ENCODE measurements at places on chromosomes 2 and 18.
A peak's percentile ranks its signal among the peaks of the same experiment; 100 is the strongest.

- DNase-seq = no peak
These were observed 11.4 kb upstream of the MBD2 start for GRCh38 chr18:54235871-54236270.

GRCh38 chr2:179751163-179751809 lies 110.1 kb downstream of the ZNF385B start:
- DNase-seq = peak; percentile 21

DNA sequence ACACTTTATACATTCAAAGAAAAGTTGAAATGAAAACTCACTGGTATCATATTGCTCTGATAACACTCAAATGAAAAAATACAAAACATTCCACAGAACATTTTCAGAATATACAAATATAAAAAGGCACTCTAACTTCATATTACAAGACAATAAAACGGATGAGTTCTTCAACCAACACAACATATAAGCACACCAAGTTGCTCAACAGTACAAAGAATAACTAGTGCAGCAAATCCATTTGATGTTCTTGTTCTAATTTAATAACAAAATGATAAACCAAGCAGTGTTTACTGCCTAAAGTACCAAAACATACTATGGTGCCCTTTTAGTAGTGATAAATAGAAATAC lies 60.8 kb upstream of the PGAP1 start:
- no peak for DNase-seq

DNA sequence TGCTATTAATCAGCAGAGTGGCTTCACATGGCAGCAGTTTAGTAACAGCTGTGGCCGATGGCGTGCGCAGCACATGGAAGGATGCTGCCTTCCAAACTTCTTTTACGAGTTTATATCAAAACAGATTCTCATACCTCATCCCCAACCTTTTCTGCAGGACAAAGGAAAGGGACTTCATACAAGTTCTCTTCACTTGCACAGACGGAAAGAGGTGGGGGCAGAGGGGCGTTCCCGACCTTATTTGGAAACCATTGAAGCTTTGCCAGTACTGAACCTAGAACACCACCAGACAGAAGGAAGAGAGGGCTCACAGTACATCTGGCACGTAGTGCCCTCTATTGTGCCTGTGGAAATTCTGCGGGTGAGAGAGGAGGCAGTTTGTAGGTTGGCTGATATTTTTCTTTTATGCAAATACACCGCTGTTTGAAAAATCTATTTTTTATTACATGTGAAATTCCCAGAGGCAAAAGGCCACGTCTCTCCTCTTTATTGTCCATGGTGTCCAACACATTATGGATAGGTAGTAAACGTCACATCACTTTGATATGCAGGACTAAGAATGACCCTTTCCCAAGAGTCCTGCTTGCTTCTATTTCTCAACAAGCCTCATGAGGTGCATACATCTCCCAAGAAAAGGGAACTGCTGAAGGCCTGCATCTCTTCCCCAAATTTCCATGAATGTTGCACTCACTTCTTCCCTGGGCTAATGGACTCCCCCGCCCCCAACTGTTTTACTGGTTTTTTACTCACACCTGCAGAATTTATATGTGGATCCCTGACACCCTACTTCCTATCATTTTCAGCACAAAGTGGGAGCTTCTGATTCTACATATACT lies 31.3 kb downstream of the COLEC12 start:
- peak; percentile 13 for DNase-seq

DNA sequence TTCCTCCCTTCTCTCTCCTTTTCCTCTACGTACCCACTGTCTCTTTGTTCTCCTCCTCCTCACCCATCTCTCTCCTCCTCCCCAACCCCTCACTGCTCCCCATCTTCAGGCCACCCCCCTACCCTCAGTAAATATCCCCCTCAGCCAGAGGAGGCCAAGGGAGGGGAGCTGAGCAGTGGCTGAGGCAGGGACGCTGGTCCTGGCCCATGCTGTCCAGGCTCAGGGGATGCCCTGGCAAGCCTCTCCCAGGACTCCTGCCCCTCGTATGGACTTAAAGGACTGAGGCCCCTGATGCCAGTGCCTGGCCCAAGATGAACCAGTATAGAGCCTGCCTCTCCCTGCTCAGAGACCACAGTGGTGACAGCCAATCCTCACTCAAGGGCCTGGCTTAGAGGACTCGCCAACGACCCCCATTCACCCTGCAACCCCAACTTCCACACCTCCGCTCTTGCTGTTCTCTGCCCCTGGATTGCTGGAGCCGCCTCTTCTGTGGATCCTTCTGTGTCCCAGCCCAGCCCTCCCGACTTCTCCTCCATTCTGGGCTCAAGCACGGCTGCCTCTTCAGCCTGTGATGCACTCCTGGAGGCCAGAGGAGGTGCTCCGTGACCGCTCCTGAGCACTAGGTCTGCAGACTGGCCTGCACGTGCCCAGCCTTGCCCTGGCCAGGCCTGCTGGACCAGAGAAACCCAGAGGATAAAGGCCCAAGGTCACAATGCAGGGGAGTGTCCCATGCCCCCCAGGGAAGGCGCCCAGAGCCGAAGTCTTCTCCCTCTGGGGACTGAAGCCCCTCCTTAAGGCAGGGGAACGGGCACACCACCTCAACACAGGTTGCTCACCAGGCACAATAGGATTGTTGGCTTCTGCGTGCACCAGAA lies 9.5 kb upstream of the DUSP2 start:
- no peak for DNase-seq

- peak; percentile 2 for DNase-seq
These were observed 28.3 kb upstream of the ICOS start for GRCh38 chr2:203908066-203908796.

GRCh38 chr2:10402062-10402585 lies 46.0 kb downstream of the ODC1 start:
- DNase-seq = no peak

- no peak for DNase-seq
These were observed 306.3 kb upstream of the HS6ST1 start for GRCh38 chr2:128624956-128625355.
